ENCODE measurements at places on chromosomes 1 and 21. TPM values are rescaled to one million over a fixed set of nuclear protein-coding genes. Genes with fewer than 3 reads are reported as not detected.

ENO1 gene
- 640 TPM for total RNA-seq

MAP1LC3C gene
- total RNA-seq = 14.2 TPM

FLG gene
- not detected for total RNA-seq

AADACL3 gene
- total RNA-seq = not detected

LRRN2 gene
- 3.2 TPM for total RNA-seq

DNA sequence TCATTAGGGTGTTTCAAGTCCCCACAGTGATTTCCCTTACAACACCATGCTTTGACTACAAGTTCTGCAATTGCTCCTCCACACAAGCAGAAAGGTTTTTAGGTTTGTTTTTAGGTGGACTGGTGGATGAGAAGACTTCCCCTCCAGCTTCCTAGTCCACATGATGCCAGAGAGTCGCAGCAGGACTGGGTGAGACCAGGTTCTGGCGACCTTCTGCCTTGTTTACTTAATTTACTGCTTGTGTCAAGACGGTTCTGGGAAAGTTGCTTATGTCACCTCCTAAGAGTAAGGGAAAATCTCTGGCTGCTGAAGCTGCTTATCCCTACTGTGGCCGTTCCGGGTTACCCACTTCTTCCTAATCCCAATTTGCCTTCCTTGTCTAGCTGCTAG lies 76.4 kb downstream of the GLUL start:
- DNase-seq = no peak

KIAA0319L gene
- 87.7 TPM for total RNA-seq

SEC16B gene
- total RNA-seq = 2.2 TPM

GLUL gene
- 1,001 TPM for total RNA-seq

TLCD4 gene
- total RNA-seq = 13.6 TPM

- no peak for DNase-seq
These were observed 11.0 kb downstream of the SH3BGRL3 start for GRCh38 chr1:26290882-26291261.

CD5L gene
- 0.93 TPM for total RNA-seq

C1orf232 gene
- total RNA-seq = not detected

GRCh38 chr1:940107-941014 lies 16.6 kb downstream of the SAMD11 start:
- DNase-seq = no peak

DNA sequence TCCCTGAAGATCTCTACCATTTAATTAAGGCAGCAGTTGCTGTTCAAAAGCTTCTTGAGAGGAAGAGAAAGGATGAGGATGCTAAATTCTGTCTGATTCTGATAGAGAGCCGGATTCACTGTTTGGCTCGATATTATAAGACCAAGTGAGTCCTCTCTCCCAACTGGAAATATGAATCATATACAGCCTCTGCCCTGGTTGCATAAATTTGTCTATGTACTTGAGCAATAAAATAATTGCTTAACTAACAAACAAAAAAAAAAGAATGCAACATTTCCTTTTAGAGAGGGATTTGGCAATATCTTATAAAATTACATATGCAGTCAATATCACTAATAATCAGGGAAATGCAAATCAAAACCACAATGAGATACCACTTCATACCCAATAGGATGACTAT lies 26.8 kb downstream of the ALDH9A1 start:
- no peak for DNase-seq

OR6N1 gene
- 2.3 TPM for total RNA-seq

ANGPTL3 gene
- total RNA-seq = not detected

DNA sequence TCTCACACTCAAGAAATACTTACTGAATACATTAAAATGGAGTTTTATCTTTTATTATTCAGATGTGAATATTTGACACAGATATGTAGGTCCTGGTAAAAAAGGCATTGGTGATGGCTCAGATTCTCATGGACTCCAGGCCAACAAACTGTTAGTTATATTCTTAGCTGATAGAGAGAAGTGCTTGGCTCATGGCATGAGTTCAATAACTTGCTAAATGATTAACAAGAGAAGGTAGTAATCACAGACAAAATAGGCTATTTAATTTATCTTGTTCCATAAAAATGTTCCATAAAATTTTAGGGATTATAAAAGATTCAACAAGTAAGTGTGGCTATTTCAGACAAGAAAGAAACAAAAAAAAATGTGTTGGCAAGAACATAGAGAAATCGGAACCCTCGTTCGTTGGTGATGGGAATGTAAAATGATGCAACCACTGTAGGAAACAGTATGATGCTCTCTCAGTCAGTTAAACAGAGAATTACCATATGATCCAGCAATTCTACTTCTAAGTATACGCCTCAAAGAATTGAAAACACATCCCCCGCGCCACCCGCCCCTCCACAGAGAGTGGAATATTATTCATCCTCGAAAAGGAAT lies 737.8 kb upstream of the ADAMTS5 start:
- no peak for DNase-seq

LINGO4 gene
- 0.29 TPM for total RNA-seq

DNA sequence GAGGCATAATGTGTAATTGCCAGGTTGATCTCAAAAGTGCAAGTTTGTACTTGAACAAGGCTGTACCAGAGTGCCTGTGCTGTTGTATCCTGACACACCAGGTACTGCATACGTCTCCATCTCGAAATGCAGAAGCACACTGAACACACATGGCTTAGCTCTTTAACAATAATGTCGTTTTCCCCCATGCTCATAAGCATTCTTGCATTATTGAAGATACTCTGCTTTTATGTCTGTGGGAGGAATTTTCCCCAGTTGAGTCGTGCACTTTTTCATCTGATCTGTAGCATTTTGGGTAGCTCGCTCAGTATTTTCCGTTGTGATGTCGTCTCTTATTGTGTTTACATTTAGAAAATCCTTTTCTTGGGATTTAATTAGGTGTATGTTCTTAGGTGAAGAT lies 98.7 kb downstream of the PCBP3 start:
- no peak for DNase-seq

- DNase-seq = peak; percentile 27
These were observed 87.9 kb upstream of the CSF3R start for GRCh38 chr1:36570478-36571060.

DNA sequence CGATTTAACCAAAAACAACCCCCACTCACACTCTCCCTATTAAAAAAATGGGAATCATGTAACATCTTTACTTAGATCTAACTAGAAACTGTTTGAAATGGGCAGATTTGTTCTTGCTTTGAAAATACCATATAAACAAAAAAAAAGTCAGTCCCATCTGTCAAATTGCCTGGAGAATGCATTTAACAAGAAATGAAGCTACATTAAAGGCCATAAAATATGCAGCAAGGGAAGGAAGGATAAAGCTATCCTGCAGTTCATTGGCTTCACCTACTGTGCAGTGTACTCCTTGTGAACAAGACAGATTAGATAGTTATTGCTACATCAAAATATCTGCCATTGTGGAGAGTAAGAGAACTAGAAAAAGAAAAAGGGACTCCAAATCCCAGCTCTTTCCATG lies 160.5 kb downstream of the LRRC7 start:
- DNase-seq = no peak

PCBP3 gene
- 3.8 TPM for total RNA-seq

EXTL1 gene
- 0.49 TPM for total RNA-seq

DNA sequence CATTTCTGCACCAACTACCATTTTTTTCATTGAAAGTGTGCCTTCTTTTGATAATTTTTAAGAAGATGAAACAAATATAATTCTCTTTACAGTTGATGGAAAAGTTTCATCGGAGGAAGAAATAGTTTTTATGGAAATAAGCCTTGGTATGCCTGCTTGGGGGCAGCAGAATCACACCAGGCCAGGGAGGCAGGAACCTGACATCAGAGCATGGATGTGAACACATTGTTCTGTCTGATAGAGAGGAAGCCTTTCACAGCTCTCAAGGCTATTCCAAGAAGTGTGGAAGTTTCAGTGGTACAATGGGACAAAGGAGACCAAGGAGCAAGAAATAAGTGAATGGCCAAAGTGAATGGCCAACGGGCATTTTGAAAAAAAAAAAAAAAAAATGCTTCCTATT lies 162.2 kb upstream of the KCNK2 start:
- DNase-seq = no peak

C1orf116 gene
- total RNA-seq = 128 TPM

- DNase-seq = no peak
These were observed 28.8 kb downstream of the CHODL start for GRCh38 chr21:18273400-18273799.

GRCh38 chr1:204928671-204929486 lies 58.2 kb downstream of the NFASC start:
- DNase-seq = no peak

GRCh38 chr1:14535619-14536355 lies 62.7 kb upstream of the KAZN start:
- DNase-seq = no peak

DNA sequence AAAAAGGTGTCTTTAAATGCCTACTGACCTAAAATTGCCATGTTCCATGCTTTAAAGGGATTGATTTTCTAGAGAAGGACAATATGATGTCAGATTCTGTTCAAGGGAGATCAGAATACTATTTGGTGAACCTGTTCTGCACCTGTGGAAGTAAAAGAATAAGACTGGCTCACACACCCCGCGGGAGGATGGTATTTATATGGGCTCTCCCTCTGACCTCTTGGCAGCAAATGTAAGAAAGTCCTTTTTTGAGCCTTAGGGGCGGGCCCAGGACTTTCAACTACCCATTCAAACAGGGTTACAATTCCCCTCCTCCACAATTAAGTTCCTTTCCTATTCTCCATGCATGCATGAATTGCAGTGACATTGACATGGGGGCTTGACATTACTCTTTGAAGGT lies 42.1 kb downstream of the WASF2 start:
- no peak for DNase-seq

HSPB7 gene
- 10.7 TPM for total RNA-seq

- no peak for DNase-seq
These were observed 9.2 kb upstream of the PLA2G4A start for GRCh38 chr1:186819563-186819962.

HEYL gene
- 17.7 TPM for total RNA-seq

VANGL2 gene
- 6.3 TPM for total RNA-seq

- no peak for DNase-seq
These were observed 1344.7 kb downstream of the NCAM2 start for GRCh38 chr21:22342889-22343288.

KRTAP12-2 gene
- not detected for total RNA-seq

DNA sequence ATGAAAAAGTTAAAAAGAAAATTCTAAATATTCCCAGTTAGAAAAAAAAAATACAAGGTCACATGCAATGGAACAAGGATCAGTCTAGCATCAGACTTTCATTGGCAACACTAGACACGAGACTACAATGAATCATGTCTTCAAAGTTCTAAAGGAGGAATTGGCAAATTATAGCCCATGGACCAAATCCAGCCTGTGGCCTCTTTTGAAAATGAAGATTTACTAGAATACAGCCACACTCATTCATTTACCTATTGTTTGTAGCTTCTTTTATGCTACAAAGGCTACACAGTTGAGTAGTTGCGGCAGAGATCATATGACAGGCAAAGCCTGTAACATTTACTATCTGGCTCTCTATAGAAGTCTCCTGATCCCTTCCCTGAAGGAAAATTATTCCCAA lies 71.4 kb downstream of the MRPL39 start:
- DNase-seq = no peak

DNA sequence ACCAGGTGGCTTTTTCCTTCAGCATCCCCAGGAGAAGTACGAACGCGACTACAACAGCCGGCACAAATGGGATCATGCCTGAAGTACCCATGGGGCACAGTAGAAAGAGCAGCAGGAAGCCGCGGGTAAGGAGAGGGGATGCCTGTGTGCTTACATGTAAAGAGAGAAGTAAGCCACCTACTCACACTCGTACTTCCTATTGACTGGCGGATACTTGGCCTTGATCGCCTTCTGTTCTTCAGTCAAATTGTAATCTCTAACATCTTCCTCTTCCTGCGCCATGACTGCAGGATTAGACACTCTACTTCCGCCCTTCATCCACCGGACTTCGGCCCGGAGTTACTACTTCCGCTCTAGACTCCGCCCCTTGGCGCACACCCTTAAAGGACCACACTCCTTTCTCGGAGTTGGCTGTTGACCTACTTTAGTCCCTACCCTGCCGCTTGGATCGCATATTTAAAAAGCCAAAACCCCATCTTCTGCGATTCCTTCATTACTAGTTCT lies at the start of gene ZBTB8OS:
Gene ZBTB8OS, minus strand, starts transcription at position 303 of the 504 bp plus-strand sequence. Its CDS starts 21 bp downstream, at position 282.
- DNase-seq = peak; percentile 93

DNA sequence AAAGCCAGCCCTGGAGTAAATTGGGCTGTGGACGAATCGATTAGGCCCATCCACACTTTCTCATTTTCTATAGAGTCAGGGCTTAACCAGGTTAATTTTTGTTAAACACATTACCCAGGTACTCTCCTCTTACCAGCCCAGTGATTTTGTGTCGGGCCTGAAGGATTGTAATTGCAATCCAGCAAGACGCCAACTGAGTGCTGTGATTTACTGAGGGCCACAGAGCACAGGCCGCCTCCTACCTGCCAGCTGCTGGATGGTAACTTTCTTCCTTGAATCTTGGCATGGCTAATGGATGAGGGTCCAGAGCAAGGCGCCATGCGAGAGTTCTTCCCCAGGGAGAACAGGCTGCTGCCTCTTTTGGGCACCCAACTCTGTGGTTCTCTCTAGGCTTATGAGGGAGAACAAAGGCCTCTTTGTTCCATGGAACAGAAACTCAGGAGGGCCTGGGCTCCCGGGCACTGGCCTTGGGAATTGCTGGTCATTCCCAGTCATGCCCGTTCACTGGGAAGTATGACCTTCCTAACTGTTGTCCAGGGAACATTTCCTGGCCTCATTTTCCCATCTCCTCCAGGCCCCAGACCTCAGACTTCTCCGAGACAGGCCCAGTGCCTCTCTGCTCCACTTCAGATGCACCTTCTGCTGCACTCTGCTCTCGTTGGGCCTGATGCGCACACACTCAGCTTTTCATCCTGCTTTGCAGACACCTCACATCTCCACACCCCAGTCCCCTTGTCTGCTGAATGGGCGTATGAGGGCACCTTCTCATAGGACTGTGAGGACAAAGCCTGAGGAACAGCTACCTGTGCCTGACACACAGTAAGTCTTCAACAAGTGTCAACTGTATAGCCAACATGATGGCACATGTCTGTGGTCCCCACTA lies 57.3 kb downstream of the SYF2 start:
- no peak for DNase-seq

TBX15 gene
- total RNA-seq = 0.64 TPM

Data from upper lobe of right lung (tissue), 1 donor.